ENCODE measurements at places on chromosomes 3 and 15.

GRCh38 chr3:102106416-102107097 is 257.2 kb downstream of the NFKBIZ start:
- no peak for DNase-seq

GRCh38 chr3:146813496-146813895 is 208.3 kb upstream of the PLSCR5 start:
- no peak for DNase-seq

DNA sequence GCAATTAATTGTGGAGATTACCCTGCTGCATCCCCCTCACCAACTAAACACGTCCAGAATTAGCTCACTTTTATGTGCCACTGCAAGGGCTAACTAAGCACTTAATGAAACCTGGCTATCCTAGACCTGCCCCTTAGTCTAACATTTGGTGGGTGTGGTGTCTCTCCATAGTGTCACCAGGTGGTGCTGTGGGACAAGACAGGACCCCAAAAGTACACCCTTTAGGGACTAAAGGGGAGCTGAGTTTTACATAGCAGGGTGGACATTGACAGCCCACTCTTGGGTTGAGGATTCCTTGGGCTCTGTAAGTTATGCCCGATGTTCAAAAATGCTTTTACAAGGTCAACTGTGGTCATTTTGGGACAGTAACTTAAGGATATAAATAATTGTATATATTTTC is 5.7 kb downstream of the DUT start:
- DNase-seq = no peak

DNA sequence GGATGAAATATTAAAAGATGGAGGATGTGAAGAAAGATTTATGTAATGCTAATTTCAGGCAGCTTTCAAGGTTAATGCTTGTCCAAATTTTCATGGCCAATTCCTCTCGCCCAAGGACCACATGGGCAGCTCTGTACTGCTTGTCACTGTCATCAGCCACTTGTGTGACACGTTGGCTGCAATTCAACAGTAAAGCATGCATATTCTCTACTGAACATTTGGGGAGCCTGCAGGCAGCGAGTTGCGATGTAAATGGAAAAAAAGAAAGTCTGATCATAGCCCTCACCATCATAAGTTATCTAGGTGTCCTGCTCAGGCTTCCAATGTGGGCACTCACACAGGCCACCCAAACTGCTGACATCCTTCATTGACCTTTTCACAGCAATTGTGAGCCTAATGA is 1026.8 kb upstream of the NR2F2 start:
- no peak for DNase-seq

GRCh38 chr3:118269537-118270125 is 765.0 kb downstream of the IGSF11 start:
- DNase-seq = peak; percentile 55
